NCI-H187 (cell line): ENCODE measurements at places on chromosomes 7 and 10.

DNA sequence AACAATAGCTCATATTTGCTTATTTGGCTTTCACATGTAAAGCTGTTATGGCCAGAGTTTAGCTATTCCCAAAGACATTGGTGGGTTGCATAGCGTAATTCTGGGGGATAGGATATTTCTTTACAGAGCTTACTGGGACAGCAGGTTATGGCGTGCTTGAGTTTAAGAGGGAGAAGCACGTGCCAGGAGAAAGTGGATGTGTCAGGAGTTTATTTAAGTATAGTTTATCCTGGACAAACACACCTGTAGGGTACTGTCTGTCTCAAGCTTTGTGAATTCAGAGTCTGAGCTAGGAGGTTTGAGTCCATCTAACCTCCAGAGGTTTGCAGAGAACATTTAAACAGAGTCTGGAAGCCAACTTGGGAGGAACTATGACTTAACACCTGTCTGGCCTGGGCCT is 21.3 kb downstream of the GBF1 start:
- no peak for DNase-seq

- DNase-seq: no peak
Measured at GRCh38 chr7:6647080-6647479, 10.0 kb downstream of the ZNF316 start.

DNA sequence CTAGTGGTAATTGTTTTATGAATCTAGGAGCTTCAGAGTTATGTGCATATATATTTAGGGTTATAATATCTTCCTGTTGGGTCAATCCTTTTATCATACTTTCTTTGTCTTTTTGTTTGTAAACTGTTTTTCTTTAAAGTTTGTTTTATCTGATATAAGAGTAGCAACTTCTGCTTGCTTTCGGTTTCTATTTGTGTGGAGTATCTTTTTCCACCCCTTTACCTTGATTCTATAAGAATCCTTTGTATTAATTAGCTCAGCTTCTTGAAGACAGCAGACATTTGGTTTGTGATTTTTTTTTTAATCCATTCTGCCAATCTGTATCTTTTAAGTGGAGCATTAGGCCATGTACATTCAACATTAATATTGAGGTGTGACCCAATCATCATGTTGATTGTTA is 9.3 kb downstream of the CASP7 start:
- DNase-seq: no peak

DNA sequence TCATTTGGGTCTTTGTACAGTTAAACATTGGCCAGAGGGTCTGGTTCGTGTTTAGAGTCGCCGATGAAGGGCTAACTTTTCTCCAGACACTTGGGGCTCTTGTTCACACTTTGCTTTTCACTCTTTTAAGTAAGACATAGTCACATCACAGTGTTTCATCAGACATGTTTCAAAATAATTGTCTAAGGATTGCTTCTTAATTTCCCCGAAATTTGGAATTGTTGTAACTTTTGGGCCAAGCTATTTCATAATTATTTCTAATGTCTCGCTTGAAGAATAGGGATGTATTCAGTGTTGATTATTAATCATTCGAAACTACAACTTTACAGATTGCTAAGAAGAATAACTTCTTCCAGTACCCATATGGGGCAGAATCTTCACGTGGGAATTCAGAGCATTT is 92.8 kb downstream of the TCF7L2 start:
- DNase-seq: no peak

DNA sequence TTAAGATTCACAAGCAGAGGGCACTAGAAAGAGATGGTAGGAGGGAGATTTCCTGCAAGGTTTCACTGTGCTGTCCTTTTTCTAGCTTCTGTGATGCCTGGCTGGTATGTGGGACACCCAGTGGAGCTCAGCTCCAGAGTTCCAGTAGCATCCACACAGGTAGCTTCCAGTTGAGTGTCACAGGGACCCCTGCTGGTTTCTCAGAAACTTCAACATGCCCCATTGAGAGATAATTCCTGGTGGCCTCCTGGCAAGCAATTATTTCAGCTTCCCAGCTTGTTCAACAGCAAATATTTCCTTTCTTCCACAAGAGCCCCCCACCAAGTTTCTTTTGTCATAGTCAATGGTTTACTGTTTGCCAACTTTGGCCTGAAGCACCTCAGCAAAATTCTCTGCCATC is 858.7 kb downstream of the REEP3 start:
- no peak for DNase-seq

GRCh38 chr10:35211390-35211789 is 84.7 kb downstream of the CREM start:
- no peak for DNase-seq

- DNase-seq: no peak
Measured at GRCh38 chr7:151301471-151302462, 39.8 kb upstream of the NUB1 start.
